ENCODE measurements at places on chromosomes 1 and 21.

DNA sequence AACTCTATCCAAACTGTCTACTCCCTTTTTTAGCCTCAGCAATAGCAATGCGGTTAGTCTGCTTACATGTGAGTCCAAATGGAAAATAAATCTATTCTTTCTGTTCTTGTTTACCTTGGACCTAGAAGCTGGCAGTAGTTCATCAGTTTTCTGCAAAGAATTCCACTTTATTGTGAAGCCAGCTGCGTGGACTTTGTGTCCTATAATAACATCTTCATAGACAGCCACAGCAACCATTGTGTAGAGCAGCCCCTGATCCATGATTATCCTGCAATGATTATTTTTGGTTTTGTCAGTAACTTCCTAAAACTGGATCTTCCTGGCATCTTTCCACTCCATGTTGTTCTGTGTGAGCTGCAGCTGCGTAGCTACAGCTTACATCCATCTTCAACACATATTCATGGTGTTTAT is 408.7 kb downstream of the NUF2 start:
- DNase-seq, result no peak

GRCh38 chr1:236301080-236301957 is 19.6 kb upstream of the ERO1B start:
- DNase-seq, result no peak

- no peak for DNase-seq
These were observed 18.7 kb upstream of the SPOCD1 start for GRCh38 chr1:31834501-31834900.

DNA sequence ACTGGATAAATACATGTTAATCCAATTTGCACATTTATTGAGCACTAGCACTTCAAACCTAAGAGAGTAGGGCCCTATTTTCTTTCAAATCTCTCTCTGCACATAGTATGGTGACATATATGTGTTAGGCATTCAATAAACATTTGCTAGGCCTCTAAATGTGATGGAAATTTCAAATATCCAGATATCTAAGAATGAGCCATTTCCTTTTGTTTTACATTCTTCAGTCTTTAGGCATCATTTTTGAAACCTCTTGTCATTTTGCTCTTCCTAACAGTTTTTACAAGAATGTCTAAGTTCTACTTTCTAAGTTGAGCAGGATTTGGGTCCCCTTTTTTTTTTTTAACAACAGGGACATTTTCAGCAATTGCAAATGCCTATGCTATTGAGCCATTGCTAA is 395.7 kb upstream of the ST6GALNAC5 start:
- DNase-seq, result no peak

- no peak for DNase-seq
These were observed 62.2 kb upstream of the GRIK3 start for GRCh38 chr1:37096523-37096922.

DNA sequence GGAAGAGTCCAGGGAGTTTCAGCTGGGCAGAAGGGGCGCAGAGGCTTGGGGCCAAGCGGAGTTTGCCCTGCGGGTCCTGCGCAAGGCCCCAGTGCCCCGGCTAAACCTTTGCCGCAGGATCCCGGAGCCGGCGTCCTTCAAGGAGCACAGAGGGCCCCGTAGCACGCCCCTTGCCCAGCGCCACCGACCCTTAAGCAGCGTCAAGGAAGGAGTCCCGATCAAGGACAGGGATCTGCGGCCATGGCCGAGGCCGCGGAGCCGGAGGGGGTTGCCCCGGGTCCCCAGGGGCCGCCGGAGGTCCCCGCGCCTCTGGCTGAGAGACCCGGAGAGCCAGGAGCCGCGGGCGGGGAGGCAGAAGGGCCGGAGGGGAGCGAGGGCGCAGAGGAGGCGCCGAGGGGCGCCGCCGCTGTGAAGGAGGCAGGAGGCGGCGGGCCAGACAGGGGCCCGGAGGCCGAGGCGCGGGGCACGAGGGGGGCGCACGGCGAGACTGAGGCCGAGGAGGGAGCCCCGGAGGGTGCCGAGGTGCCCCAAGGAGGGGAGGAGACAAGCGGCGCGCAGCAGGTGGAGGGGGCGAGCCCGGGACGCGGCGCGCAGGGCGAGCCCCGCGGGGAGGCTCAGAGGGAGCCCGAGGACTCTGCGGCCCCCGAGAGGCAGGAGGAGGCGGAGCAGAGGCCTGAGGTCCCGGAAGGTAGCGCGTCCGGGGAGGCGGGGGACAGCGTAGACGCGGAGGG is 520 bp downstream of the CLIC6 start:
- DNase-seq, result no peak

GRCh38 chr21:37967036-37967435 is 50.8 kb upstream of the KCNJ6 start:
- DNase-seq, result no peak

DNA sequence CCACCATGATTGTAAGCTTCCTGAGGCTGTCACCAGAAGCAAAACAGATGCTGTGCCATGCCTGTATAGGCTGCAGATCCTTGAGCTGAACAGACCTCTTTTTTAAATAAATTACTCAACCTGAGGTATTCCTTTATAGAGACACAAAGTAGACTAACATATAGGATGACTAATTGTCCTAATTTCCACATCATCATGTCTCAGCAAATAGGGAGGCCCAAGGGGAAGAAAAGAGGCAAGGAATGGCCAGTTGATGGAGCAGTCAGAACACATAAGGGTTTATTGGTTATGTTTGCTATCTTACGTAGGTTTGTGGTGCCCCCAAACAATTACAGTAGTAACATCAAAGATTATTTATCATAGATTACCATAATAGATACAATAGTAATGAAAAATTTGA is 126.2 kb downstream of the RASAL2 start:
- DNase-seq, result no peak

DNA sequence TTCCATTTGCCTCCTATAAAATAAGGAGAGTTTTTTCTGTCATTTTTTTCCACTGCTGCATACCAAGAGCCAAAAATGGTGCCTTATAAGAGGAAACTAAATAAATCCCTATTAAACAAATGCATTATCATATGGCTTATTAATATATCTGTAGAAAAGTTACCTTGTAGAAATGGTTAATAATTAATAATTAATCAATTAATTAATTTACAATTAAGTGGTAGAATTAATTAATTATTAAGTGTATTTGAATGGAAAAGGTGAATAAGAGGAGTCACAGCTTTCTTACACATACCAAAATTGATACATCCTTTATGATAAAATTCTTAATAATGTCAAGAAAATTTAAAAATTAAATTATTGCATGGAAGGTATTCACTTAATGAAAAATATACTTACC is 35.6 kb upstream of the RGS18 start:
- no peak for DNase-seq

DNA sequence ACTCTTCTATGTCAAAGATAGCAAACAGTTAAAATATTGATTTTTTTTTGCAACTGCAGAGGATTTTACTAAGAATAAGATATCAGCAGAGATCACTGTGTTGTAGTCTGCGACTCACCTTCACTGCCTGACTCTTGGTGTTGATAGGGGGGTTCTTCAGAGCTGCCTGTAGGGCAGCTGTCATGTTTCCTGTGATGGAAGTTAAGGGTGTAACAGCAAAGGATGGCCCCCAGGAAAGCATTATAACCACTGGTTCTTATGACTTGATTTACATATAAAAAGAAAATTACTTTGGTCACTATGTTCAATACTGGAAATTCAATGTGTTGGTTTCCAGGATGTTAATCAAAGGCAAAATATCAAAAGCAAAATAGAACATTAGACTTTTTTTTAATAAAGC is 2.6 kb downstream of the ARPC5 start:
- DNase-seq, result no peak

GRCh38 chr1:240508201-240508600 is 103.8 kb downstream of the GREM2 start:
- DNase-seq, result no peak

DNA sequence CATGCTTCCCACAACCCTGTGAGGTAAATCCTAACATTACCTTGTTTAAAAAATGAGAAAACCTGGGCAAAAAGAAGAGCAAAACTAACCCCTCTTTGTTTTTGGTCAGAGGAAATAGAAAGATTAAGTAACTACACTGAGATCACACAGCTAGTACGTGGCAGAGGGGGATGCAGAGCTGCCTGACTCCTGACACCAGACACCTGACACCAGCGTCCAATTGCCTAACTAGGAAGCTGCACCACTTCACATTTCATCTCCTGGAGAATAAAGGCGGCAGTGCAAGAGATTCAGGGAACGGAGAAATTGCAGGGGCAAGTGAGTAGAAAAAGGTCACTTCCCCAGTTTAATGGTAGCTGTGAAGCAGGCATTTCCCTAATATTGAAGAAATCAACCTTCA is 229.3 kb upstream of the PTBP2 start:
- no peak for DNase-seq

GRCh38 chr1:67514300-67514699 is 84.1 kb upstream of the SERBP1 start:
- DNase-seq, result no peak

DNA sequence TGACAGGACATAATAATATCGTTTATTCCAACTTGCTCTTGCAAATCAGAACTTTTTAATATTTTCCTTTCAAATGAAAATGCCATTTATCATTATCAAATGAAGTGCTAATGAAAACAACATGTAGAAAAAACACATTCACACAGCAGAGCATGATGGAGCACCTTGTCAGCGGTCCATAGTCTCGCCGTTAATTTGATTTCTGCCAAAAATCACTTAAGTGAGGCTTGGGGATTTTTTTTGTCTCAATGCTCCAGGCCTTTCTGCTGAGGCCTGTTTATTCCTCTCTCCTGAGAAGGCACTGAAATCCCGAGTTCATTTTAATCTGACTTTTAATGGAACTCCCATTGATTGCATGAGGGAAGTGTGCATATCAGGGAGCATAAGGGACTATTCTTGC is 122.5 kb downstream of the ELAVL4 start:
- no peak for DNase-seq

- DNase-seq, result no peak
These were observed 24.2 kb upstream of the PEX19 start for GRCh38 chr1:160309185-160309557.

GRCh38 chr1:47219001-47219400 is 13.0 kb downstream of the TAL1 start:
- no peak for DNase-seq

DNA sequence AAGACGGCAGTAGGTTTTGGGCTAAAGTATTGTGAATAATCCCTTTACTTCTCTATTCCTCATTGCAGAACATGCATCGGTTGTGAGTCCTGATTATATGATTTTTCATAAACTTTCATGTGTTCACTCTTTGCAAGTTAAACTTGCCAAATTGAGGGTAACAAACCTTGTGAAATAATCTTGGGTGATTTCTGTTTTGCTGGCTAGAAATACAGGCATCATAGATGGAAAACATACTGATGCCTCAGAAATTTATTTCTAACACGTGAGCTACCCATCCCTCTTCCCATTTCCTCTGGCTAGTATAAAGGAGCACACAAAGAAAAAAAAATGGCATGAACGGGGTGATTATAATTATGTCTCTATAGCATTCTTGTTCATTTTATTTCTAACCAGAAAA is 39.6 kb downstream of the RGS5 start:
- DNase-seq, result no peak

- no peak for DNase-seq
These were observed 70.8 kb upstream of the CLDN14 start for GRCh38 chr21:36550761-36551160.

DNA sequence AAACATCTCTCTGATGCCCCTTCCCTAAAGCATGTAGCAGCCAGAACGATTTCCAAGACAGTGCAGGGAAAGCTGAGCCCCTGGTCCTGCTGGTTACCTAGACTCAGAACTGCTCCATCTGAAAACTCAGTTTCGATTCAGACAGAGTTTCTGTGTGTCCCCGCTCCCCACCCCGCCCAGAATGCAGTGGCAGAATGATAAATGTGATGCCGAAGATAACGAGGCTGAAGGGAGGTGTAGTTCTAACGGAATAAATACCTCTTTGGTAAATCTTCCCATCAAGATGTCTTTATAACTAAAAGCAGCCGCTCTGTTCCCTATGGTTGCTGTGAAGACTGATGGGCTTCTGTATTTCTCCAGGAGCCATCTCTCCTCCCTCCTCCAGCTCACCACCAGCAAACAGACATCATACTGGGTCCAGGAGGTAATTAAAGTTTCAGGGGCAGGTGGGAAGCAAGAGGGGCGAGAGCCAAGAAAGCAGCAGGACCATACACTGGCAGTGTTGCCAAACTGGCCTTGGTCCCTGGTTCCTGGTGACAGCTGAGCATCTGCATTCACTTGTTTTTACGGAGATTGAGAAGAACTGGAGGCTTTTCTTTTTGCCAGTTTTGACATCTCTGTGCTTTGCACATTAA is 76.9 kb downstream of the DDX20 start:
- DNase-seq, result no peak

DNA sequence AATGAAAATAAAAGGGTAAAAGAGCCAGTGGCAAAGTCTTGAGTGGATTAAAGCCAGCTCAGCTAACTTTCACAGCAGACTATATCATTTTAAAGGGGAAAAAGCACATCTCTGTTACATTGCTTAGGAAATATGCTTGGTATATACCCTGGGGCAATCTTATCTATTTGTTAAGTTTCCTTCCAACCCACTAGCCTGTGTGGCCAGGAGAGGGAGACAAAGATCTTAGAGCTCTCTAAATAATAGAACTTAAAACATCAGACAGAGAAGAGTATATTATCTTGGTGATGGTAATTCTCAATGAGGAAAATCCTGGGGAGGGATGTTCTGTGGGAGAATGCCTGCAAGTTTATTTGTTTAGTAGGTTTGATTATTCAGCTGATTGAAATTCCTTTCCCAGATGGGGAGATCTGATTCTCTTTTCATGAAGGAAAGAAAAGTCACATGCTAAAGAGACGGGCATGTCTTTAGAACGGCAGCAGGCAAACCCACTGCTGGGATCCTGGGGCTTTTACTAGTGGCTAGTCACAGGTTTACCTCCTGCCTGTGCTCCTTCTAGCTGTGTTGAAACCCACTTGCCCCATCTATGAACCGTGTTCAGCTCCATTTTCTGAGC is 3.6 kb downstream of the KCNE2 start:
- no peak for DNase-seq

GRCh38 chr1:31381394-31382294 is 8.8 kb upstream of the FABP3 start:
- no peak for DNase-seq

GRCh38 chr1:155698382-155699038 is 9.6 kb downstream of the DAP3 start:
- no peak for DNase-seq

GRCh38 chr1:58395355-58395754 is 151.2 kb downstream of the OMA1 start:
- no peak for DNase-seq

DNA sequence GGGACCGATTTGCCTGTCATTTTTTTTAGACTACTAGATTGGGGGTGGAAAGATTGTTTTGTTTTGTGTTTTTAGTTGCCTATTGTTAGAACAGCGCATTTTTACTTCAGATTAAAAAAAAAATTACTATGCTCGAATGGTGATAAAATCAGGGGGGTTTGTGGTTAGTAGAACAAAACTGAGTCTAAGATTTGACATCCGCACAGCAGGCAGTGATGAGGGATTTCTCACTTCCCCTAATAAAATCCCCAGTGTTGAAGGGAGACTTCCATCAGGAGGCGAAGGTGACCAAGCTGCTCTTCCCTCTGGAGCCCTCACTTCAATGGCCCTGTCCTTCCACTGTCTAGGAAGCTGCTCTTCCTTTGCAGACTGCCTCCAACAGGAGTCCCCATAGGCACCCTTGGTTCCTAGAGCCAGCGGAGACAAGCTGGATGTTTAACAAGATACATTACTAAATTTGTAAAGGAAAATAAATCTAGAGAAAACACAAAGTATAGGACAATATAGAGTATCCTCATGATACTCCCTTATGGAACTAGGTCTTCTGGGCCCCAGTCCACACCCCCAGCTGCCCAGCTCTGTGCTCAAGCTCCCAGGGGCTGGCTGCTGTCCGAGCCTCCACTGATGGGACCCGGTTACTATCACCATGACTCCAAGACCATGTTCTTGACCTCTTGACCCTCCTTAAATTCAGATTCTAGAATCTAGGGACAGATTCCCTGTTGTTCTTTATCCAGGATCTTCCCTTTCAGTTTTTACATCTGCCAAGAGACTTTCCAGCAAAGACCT is 31.0 kb downstream of the TENT5C start:
- DNase-seq, result no peak

Measured in activated CD4-positive, alpha-beta T cell treated with anti-CD3 and anti-CD28 coated beads for 24 hours (primary cell).